ENCODE measurements at places on chromosomes 11 and 22. TPM values are rescaled to one million over a fixed set of nuclear protein-coding genes. Genes with fewer than 3 reads are reported as not detected.

GRCh38 chr11:36469063-36469462 is 41.0 kb downstream of the TRAF6 start:
- no peak for DNase-seq

DNA sequence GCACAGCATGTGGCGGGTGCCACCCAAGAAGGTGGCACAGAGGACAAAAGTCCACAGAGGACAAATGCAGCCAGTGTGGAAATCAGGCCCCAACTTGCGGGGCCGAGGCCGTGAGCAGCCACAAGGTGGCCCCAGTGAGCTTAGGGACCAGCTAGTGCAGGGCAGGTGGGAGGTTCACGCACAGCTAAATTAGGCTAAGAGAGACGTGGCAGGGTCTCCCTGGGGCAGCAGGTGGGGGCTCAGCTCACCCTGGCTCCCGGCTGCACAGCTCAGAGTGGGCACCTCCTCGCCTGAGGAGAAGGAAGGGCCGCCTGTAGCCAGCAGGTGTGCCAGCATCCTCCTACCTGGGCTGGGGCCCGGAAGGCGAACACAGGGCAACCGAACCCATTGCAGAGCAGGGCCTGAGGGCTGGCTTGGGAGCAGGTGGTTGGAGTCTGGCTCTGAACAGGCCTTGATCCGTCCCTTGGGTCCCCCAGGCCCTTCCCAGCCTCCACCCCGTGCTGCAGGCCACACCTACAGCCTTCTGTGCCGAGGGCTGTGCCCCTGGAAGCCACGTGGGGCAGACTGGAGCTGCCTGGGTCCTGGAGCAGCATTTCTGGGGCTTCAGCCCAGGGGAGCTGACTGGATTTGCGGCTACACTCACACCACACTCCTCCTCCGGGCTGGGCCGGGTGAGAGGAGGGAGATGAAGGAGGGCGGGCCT is 26.1 kb upstream of the CELSR1 start:
- peak; percentile 95 for DNase-seq

DNA sequence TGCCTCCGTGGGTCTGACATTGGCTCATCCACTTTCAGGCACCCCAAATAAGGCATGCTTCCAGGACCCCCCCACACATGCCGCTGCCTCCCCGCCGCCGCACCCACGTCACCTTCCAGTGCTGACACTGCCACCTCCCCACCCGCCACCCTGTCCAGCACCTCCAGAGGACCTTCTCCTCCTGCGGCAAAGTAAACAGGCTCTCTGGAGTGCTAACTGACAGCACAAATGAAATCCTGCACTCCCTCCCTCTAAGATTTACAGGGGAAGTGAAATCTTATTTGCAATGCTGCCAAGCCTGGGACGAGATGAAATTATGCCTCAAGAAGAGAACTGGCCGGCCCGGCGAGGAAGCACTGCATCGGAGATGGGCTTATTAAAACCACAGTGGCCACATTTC is 35.3 kb downstream of the MACROD1 start:
- DNase-seq, result no peak

The JAM3 gene
- polyA plus RNA-seq, result 7.6 TPM
